CD14-positive monocyte (primary cell): ENCODE measurements at places on chromosomes 6 and 20. TPM values are rescaled to one million over a fixed set of nuclear protein-coding genes. Genes with fewer than 3 reads are reported as not detected.

The HLA-DOB gene
- 0.25 TPM for polyA plus RNA-seq

The MUCL3 gene
- polyA plus RNA-seq, result not detected

The TMEM242 gene
- polyA plus RNA-seq, result 8.3 TPM

The SLC26A8 gene
- polyA plus RNA-seq, result 0.69 and 1.7 TPM in 2 replicates

The PSORS1C2 gene
- not detected for polyA plus RNA-seq

The SEMG1 gene
- polyA plus RNA-seq, result not detected in 2 replicates

The SAMD5 gene
- polyA plus RNA-seq, result not detected

The PRDM13 gene
- polyA plus RNA-seq, result not detected

DNA sequence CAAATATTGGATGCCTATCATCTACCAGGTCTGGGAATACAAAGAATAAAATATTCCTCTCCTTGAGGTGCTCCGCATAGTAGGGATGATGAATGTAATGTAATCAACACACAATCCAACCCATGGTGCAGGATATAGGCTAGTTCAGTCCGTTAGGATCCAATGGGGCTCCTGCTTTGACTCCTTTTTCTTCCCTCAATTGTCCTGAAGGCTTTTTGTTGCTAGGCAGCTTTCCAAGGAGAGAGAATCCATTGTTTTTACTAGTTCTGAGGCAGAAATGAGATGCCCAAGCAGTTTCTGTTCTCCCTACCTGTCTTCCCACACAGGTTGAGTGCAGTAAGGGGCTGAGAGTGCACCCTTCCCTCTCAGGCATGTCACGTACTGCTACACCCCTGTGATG lies 12.1 kb downstream of the WRNIP1 start:
- DNase-seq, result no peak

DNA sequence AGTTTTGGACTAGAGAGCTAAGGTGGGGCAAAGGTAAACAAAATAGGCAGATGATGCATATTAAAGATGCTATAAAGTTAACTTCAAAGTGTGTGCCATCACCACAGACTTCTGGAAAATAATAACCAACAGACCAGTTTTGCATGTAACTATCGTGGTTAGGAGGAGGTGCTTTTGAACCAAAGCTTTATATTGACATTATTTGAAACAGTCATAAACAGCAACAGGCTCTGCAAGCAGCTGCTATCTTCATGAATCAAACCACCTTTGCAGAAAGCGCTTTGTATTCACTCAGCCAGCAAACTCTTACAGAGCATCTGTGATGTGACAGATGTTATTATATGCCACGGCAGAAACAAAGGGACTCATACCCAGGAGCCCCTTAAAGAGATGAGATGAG lies 81.9 kb downstream of the CRYBG1 start:
- no peak for DNase-seq

GRCh38 chr20:43490038-43490437 lies 17.5 kb upstream of the L3MBTL1 start:
- no peak for DNase-seq

DNA sequence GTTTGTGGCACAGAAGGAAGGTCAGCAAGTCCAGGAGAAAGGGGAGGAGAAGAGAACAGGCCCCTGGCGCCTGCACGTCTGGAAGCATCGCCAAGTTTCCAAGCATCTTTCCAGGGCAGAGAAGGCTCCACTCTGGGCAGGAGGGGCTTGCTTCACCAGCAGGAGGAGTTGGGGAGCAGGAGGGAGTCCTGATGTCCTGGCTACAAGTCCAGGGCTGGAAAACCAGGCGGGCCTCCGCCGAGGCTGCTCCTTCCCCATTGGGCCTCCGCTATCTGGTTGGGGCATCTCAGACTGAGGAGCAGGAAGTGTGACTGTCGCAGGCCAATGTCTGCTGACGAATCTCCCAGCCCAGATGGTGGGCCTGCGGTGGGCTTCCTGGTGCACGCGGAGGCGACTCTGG lies 421.9 kb downstream of the PREX1 start:
- no peak for DNase-seq

GRCh38 chr6:317448-318144 lies 25.3 kb downstream of the DUSP22 start:
- DNase-seq, result peak; percentile 45

- DNase-seq, result no peak
These were observed 11.3 kb downstream of the NT5E start for GRCh38 chr6:85460921-85461797.

DNA sequence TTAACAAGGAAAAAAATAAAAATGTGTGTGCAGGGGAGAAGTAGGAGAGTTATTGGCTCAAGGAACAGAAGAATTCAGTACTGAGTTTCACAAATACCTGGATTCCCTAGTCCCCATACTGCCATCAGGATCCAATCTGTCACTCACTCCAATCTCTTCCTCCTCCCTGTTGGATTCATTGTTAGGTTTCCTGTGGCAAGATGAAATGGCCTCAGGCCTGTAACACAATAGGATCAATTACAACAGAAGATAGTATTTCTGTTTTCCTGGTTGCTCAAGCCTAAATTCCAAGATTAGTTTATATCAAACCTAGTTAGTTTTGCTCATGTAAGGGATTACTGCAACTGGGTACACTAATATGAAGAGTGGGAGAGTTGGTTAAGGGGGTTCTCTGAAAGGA lies 24.4 kb downstream of the HCRTR2 start:
- DNase-seq, result no peak

DNA sequence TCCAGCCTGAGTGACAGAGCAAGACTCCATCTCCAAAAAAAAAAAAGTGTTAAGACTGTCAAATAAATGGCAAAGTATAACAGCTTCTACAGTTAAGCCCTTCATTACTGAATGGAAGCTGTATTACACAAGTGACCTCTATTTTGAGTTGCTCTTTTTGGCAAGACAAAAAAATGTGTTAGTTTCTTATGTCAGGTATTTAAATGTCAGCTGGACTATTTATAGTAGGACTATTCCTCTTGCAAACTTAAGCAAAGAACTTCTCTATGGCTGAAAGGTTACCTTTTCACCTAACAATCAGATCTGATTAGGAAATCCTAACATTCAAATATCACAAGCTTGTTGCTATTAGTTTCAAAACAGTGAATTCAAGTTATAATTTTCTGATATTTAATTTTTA lies 12.4 kb downstream of the UBE2V1 start:
- no peak for DNase-seq

DNA sequence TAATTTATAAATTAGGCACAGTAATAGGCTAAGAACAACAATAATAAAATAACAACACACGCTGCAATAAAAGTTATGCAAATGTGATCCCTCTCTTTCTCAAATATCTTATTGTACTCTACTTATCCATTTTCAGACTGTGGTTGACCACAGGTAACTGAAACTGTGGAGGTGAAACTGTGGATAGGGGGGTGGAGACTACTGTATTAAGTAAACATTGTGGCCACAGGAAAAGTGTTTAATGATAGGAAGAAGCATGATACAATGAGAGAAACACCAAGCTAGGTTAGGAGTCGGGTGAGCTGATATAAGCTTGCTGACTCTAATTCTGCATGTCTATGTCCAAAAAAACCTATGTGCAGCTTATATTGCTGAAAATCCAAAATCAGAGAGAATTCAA lies 23.0 kb downstream of the NHLRC1 start:
- no peak for DNase-seq

DNA sequence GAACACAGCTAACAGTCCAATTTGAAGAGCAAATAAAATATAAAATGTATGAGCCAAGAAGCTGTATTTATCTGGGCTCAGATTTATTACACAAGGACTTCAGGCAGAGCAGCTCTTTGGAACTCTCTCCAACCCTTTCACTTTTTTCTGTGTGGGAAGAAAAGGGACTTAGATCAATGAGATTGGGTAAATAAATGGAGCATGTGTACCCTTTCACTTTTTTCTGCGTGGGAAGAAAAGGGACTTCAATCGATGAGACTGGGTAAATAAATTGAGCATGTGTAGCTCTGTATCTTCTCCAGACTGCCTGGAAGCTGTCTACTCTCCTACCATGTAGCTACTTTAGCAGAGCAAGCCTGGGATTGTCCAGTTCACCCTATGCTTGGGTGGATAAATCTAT lies 10.7 kb downstream of the SLC17A3 start:
- DNase-seq, result no peak

DNA sequence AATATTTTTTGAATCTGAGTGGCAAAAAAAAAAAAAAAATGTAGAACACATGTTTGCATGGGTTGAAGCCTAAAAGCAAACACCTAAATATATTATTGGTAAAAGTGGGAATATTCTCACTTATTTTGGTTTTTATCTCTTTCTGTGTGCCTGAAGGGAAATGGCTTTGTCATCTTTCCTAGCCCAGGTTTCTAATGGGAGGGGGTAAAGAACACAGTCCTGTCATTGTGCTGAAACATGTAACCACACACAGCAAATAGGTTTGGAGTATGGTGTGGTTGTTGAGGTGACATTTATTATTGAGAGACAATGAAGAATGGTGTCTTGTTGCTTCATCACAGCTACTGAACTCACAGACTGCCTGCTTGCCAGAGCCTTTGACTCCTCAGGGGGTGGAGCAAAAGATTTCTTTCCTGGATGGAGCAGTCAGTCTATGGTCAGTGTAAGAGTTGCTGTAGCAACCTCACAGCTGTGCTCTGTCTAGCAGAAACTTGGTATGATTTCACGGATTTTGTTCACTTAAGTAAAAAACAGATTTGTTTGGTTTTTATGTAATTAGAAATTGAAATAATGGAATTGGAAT lies 70.2 kb downstream of the CEP57L1 start:
- no peak for DNase-seq

DNA sequence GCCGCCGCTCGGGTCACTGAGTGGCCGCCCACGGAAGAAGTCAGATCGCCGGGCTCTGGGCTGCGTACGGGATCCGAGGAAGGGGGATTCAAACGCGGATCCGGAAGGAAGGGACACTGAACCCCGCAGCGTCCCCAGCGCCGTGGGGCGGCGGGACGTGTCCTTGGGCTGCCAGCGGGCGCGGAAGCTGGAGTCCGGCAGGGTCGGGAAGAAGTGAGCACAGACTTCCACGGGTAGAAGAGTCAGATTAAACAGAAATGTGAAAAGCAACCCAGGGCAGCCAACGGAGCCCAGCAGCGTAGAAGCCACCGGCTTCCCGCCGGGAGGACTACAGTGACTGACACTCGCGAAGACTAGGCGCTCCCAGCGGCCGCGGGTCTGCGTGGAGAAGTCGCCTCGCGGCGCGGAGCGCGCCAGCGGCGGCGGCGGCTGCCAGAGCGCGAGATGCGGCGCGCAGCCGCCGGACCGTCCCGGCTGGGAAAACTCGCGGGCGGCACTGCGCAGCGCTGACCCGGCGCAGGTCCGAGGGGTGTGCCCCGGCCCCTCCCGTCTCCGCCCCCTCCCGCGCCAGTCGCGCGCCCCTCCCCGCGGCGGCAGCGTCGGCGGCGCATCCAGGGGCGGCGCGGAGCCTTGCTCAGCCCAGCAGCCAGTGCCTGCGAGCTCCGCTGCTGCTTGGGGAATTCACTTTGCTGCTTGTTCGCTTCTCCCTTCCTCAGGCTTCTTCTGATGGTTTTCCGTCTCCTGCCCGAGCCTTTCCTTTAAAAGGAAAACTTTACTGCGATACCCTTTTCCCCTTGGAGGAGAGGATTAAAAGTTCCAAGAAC lies at the start of gene SAMD5:
Gene SAMD5 (plus strand): TSS at position 649 of the 824 bp plus-strand sequence. CDS start 239 bp downstream, outside the sequence.
- DNase-seq, result no peak

DNA sequence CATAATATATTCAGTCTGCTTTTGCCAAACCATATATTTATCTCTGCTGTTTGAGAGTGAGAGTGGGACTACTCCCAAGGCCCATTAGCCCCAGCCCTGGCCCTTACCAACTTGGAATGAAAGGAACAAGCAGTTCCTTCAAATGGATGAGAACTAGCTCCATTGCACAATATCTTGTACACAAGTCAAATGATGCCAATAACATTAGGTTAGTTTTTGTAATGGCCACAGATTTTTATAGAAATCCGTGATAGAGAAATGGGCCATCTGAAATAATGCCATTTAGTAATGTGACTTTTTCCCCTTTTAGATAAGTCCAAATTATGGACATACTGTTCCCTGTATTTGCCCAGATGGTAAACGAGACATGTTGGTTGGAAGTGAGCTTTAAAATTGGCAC lies 117.0 kb downstream of the MAP3K7 start:
- no peak for DNase-seq

DNA sequence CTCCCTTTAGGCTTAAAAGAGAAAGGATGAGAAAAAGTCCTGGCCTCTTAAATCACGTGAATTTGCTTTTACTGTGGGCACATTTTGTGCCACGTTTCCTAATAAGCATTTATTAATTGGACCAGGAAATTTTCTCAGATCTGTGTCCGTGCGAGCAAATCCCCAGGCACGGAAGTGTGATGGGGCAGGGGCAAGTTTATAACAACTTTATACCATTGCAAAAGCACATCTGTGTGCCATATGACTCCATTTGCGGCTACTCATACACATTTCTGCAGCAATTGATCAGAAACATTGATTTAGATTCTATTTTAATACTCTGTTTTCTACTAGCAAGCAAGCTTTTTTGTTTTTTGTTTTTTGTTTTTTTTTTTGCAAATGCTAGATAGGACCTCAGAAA lies 373.2 kb downstream of the TAF4 start:
- no peak for DNase-seq

- DNase-seq, result no peak
These were observed 42.6 kb downstream of the DLL1 start for GRCh38 chr6:170248111-170248805.

GRCh38 chr6:4347877-4348276 lies 212.5 kb upstream of the ECI2 start:
- no peak for DNase-seq

DNA sequence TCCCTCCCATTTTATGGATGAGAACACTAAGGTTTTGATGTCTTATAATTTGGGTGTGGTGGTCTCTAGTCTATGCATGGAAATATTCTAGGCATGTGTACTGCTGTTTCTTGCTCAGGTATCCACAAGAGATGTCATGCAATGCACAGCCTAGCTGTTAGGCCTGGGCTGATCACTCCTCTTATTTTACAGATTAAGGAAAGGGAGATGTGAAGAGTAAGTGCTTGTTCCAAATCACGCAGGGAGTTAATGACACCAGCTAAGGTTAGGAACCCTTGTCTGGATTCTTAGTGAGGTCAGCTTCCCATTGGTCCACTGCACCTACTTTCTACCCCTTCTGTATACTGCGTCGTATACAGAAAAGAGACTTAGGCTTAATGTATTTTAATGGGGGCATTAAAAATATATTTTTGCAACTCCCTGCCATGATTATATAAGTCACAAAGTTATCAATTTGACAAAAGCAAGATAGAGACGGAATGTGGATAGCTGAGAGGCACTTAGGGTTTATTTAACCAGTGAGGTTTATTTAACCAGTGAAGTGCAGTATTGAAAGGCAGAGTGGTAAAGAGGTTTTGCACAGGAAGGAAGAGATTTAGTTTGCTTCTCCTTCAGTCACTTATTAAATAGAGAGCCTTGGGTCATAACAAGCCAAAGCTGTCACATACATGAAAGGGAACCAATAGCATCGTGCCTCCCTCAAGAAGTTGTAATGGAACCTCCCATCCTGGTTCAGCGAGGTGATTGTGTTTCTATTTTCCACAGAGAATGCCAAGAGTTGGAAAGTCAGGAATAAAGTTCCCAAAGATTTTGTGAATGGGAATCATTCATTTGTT lies 95.0 kb upstream of the FAM184A start:
- DNase-seq, result no peak

DNA sequence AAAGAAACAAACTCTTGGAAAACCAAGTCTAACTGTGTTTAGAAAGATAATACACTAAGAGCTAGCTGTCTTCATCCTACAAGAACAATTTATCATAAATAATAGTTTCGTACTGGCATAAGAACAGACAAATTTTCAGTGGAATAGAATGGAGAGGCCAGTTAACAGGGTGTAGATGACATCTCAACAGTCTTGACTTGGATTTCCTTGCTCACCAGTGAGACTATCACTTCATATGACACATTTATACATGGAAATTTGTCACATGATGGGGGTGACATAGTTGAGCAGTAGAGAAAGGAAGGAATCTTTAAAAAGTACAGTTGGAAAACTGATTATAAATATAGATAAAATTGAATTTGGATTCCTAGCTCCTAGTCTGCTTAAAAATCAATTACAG lies 35.6 kb downstream of the TNFAIP3 start:
- no peak for DNase-seq
